ENCODE measurements at places on chromosomes 5 and 9. TPM values are rescaled to one million over a fixed set of nuclear protein-coding genes. Genes with fewer than 3 reads are reported as not detected.

The SERF1A gene
- 0.60 TPM for total RNA-seq

The POU5F2 gene
- total RNA-seq = not detected

The CER1 gene
- total RNA-seq = not detected

The GLDC gene
- 14.7 TPM for total RNA-seq

The STK32A gene
- total RNA-seq = 0.33 TPM

The FGF18 gene
- 0.44 TPM for total RNA-seq

The CD180 gene
- total RNA-seq = not detected

The PTPDC1 gene
- total RNA-seq = 4.3 TPM

The BTNL8 gene
- total RNA-seq = not detected

The SLC6A7 gene
- 0.02 TPM for total RNA-seq

The PWWP2A gene
- total RNA-seq = 11.9 TPM

The CTSV gene
- 12.4 TPM for total RNA-seq

The ASTN2 gene
- 5.8 TPM for total RNA-seq

The EMB gene
- total RNA-seq = 5.8 TPM

The NEURL1B gene
- 2.8 TPM for total RNA-seq

The PCDHGA3 gene
- total RNA-seq = 0.02 TPM

The RC3H2 gene
- total RNA-seq = 23.8 TPM

The CCL27 gene
- not detected for total RNA-seq

The CRHBP gene
- 0.14 TPM for total RNA-seq

The DDX46 gene
- 69.4 TPM for total RNA-seq

The ZFP2 gene
- total RNA-seq = 0.05 TPM

The HAPLN1 gene
- total RNA-seq = not detected

The UBE2QL1 gene
- total RNA-seq = 0.15 TPM

The CDO1 gene
- not detected for total RNA-seq

The SLCO4C1 gene
- total RNA-seq = not detected

The GABRA1 gene
- not detected for total RNA-seq

The PRR16 gene
- total RNA-seq = not detected

The MYMK gene
- total RNA-seq = not detected

The COX7C gene
- 604 TPM for total RNA-seq

The ANKRD55 gene
- not detected for total RNA-seq

The HOMER1 gene
- 6.7 TPM for total RNA-seq

The PCDHA9 gene
- total RNA-seq = not detected

The ZNF462 gene
- 5.9 TPM for total RNA-seq
